Thyroid gland (tissue), 4 donors: ENCODE measurements at places on chromosomes 5 and 9. TPM values are rescaled to one million over a fixed set of nuclear protein-coding genes. Genes with fewer than 3 reads are reported as not detected.

The DDX4 gene
- total RNA-seq = not detected

The PDZD2 gene
- total RNA-seq = 4.5 TPM

The DOCK8 gene
- 10.1 TPM for total RNA-seq

The PTGR1 gene
- total RNA-seq = 50.7 TPM

GRCh38 chr5:35438786-35439185, 178.9 kb upstream of the SPEF2 start:
- H3K4me1 ChIP-seq = no peaks in the 10 kb centered on the region
- H3K4me3 ChIP-seq = no peak overlapping the region
- H3K27me3 ChIP-seq = no peaks in the 10 kb centered on the region
- DNase-seq = no peak
- no peaks in the 10 kb centered on the region for H3K36me3 ChIP-seq
- no peak overlapping the region for H3K27ac ChIP-seq
